Activated CD4-positive, CD25-positive, alpha-beta regulatory T cell (primary cell): ENCODE measurements at places on chromosomes 5 and 9.

DNA sequence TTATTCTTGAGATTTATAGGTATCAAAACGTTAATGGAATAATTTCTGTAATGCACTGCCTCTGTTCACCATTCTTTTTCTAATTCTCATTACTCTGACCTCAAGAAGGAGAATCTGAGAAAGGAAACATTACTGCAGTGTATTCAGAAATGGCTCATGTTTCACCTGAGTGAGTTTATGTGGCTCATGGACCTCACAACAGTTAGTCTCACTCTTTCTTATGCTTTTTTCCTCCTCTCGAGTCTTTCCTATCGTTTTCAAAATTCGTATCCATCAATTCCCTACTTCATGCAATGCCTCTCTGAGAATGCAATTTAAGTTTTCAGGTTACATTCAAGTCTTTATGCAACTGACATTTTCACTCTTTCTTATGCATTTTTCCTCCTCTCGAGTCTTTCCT lies 9.6 kb downstream of the CDH10 start:
- no peak for DNase-seq

DNA sequence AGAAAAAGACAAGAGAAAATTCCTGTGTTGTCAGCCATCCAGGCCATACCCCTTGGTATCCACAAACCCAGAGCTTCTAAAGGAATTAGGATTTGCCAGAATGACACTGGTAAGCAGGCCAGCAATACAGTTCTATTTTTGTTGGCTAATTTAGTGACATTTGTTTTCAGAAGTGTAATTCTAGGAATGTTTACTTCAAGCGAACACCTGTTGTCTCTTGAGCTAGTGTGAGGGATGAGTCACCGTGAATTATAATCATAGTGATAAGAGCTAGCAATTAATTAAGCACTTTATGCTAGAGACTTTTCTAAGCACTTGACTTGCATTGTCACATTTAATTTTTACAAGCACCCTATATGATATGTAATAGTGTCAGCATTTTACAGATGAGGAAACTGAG lies 99.2 kb downstream of the PRKACG start:
- DNase-seq, result no peak

DNA sequence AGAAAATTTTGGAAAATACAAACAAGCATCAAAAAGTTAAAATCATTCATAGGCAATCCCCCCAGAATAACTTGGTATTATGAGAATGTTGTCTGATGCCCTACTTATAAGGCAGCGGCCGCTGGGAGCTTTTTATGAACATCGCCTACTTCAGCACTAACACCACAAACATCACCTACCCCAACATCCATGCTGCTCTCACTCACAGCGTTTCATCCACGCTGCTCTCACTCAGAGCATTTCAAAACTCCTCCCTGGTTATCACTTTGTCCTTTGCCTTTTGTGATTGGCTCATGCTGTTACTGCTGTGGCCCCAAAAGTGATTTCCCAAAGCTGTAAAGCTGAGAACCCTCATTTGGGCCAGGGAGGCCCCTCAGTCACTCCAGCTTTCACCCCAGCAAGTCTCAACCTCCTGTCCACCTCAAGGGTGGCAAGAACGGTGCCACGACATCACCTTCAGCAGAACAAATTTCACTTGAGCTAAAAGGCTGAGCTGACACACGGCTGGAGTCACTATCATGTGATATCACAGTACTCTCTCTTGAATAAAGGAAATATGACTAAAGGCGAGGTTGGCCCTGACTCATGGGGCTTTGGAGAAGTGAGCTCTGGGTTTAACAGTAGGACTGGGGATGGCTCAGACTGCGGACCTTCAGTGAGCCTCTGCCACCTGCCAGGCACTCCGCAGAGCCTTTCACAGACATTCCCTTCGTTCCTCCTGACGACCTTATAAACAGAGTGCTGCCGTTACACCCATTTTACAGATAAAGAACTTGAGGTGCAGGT lies 25.2 kb downstream of the SHC3 start:
- no peak for DNase-seq

DNA sequence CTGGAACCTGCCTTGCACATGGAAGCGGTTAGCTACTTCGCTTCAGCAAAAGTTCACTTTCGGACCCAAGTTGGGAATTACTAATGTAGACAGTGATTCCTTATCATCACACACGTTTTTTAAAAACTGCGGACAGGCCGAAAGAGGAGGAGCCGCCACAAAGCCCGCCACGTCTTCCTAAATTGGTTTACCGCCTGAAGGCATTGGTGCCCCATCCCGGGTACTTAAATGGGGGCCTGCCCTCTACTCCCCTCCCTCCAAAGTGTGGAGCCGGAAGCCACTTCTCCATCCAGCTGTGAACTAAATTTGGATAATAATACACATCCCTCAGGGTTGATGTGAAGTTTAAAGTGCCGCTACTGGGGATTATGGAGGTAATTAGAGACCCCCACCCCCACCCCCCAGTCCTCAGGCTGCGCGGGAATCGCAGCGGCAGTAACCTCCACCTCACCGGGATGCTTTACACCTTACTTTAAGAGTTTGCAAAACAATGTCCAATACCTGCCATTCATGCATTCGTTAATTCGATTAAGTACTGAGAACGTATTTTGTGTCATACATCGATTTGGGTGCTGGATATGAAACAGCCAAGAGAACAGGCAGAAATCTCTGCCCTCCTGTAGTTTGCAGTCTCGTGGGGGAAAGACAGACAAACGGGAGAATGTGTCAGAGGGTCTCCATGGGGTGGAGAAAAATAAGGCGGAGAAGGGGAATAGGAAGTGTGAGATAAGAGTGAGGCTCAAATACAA lies 937 bp upstream of the MACROH2A1 start:
- DNase-seq, result no peak

- no peak for DNase-seq
Observed at GRCh38 chr5:178349075-178349511, 116.5 kb upstream of the PHYKPL start.

DNA sequence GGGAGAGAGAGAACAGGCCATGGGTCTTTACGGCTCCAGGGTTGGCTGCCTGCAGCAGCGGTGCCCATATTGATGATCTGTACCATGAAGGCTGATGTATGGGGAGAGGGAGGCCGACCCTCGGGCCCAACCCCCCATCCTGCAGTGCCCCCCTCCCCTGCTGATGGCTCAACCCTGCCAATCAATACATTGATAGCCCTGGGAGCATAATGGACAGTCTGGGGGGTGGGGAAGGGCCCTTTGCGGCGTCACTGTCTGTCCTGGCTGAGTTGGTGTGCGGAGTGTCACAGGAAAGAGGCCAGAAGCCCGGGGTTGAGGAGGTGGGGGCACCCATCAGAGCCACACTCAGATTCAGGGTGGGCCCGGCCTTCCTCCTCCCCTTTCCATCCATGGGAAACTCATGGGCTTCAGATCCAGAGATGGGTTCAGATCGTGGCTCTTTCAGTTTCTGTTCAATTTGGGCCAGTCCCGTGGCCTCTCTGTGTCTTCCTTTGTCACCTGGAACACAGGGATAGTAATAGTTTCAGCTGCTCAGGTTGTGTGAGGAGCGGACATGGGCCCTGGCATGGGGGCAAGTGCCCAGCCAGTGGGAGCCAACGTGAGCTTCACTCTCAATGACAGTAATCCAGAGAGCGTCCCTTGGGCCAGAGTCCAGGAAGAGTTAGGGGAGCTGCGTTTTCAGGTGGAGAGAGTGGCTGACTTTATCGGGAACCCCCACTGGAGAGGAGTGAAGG lies 9.5 kb downstream of the FGF18 start:
- no peak for DNase-seq

DNA sequence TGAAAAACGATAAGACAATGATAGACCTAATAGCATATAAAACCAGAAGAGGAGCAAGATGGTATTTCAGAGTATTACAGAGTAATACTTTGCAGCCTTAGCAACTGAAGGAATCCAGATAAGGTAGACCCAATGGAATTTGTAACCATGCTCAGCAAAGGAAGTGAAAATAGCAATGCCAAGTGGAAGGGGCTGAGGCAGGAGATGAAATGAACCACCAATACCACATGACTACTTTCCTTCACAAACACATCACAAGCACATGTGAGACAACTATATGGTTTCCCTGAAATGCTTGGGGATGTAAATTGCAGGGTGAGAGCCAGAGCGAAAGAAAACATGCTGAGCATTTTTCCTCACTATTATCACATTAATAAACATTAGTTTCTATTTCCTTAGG lies 79.8 kb upstream of the MELK start:
- DNase-seq, result no peak

- no peak for DNase-seq
Observed at GRCh38 chr9:36337865-36338264, 62.2 kb downstream of the RNF38 start.

DNA sequence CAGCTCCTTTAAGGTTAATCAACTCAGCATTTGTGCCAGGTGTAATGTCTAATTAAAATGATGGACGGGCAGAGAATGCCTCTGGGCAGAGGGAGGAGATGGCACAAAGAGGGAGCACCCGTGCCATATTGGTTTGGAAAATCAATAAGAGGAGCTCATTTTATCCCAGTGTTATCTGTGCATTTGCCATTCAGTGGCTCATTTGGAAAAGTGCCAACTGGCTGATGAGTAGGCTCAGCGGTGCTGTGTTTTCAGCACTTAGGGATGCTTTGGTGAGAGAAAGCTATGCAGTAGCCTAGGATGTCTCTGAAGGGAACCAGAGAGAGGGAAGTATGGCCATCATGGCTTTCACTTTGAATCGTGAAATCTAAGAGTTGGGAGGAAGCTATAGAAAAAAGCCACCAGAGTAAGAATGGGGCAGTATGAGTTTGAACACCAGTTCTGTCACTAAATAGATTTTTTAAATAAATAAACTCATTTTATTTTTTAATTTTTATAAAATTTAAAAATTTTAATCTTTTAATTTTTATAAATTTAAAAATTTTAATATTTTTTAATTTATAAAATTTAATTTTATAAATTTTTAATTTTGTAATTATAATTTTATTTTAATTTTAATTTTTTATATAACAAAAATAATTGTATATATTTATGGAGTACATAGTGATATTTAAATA lies 472.8 kb downstream of the BRINP1 start:
- no peak for DNase-seq

DNA sequence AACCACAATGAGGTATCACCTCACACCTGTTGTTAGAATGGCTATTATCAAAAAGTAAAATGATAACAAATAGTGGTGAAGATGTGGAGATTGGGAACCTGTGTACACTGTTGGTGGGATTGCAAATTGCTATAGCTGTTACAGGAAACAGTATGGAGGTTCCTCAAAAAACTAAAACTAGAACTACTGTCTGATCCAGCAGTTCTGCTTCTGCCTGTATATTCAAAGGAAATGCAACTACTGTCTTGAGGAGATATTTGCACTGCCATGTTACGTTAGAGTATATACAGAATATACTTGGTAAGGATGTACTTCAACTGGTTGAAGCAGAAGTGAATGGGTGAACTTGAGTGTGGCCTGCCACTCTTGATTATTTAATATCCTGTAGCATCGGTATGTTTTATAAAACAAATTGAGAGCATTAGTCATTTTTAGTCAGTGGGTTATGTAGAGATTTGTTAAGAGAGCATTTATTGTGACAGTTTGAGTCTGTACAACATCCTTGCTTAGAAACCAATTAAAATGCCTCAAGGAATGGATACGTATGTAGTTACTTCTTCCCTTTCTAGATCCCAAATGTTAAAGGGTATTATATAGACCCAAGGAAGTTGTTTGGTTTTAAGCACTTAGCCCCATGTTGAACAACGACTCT lies 37.5 kb downstream of the ZCCHC7 start:
- DNase-seq, result no peak

DNA sequence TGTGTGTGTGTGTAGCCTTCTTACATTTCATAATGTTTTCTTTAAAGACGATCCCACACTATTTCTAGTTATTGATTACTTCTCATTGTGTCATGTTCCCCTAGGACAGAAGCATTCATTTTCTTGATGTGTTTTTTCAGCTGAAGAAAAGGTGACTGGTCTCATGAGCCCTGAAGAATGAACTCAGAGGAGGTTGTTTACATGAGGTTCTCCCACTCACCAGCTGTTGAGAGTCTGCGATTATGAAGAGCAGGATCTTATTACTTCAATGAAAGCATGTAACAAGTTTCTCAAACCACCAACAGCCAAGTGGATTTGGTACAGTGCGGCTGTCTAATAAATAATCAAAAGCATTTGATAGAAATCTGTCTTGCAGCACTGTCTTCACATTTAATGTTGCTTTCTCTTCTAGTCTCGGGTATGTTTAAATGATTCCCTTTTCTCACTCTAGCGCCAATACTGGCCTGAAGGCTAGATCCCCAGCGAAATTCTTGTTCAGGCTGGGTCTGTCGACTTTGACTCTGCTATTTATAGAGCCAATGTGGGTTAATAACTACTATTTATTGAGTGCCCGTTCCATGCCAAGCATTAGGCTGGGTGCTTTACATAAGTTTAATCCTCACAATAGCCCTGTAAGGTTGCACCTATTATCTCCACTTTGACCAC lies 9.6 kb upstream of the FSD1L start:
- DNase-seq, result no peak

- no peak for DNase-seq
Observed at GRCh38 chr5:35803191-35803651, 53.5 kb upstream of the IL7R start.

DNA sequence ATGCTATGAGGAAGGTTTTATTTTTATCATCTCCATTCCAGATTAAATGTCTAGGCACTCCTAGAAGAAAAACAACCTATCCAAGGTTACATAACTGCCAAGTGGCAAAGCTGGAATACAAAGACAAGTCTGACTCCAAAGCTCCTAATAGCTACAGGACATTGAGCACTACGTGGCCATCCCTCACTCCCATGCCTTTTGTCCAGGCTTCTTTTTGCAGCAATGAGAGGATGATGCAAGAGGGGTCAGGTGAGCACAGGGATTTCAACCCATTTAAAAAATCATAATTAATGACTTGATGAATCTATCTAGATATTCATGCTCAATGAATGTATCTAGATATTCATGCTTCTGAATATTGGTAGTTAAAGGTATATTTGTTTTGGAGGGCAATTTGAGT lies 117.0 kb downstream of the KIAA0825 start:
- no peak for DNase-seq

DNA sequence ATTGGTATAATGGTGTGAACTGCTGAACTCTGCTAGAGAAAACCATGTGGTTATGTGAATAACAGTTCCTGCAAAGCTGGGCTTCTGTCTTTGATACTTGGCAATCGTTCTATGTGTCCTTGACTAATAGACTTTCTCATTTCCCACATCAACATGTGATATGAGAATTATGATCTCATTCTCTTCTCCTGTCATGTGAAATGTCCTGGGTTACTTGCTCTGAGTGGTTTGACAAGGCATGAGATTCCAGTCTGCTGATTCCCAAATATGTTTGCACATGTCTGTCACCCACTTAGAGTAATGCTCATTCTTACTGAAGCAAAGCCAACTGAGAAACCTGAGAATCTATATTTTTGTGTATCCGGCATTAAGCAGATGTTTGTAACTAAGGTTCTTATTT lies 141.2 kb downstream of the PARP8 start:
- DNase-seq, result no peak

DNA sequence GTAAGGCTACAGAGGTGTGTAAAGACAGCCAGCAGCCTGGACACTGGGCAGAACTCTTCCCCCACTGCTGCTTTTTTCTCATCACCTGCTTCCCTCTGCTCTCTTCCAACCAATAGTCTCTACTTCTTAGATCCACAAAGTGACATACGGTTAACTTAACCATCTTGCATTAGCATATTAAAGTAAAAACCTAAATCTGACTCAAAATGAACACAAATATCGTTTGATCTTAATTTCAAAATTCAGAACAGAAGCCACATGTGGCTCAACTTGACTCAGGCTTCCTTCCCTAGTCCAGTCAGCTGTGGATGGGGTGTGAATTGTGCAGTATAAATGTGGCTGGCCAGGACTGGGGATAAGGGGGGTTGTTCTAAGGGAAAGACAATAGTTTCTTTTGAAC lies 114.3 kb downstream of the STARD4 start:
- DNase-seq, result no peak

- DNase-seq, result no peak
Observed at GRCh38 chr5:180785121-180785781, 17.4 kb downstream of the MGAT1 start.
